ENCODE measurements at places on chromosomes 13 and 19.

- no peak for DNase-seq
Measured at GRCh38 chr19:22893855-22894270, 61.8 kb downstream of the ZNF723 start.

DNA sequence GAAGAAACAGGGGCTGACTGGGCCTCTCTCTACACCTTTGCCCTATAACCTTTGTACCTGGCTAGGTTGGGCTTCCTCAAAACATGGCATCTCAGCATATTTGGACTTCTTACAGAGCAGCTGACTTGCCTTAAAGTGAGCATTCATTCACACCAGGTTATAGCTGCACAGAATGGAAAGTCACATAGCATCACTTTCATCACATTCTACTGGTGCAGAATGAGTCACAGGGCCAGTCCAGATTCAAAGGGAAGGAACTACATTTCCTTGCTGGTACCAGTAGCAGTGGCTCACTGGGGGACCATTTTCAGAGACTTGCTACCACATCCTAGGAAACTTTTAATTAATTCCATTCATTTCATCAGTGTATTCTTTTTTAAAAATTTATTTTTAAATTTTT lies 20.3 kb upstream of the TPTE2 start:
- DNase-seq, result no peak

GRCh38 chr19:30830875-30831274 lies 458.7 kb downstream of the ZNF536 start:
- DNase-seq, result no peak

DNA sequence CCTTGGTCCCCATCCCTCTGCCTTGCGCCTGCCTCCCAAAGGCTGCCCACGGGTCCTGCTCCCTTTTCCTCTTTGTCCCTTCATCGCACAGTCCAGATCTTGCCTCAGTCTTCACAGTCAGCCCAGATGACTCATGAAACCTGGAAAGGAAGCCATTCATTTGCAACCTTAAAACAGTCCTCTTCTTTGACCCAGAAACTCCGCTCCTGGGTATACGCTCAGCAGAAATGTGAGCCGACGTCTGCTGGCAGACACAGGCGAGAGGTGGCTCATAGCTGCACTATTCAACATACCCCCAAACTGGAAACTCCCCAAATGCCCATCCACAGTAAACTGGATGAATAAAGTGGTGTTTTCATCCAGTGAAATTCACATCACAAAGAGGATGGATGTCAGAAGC lies 13.6 kb upstream of the PEPD start:
- DNase-seq, result no peak

DNA sequence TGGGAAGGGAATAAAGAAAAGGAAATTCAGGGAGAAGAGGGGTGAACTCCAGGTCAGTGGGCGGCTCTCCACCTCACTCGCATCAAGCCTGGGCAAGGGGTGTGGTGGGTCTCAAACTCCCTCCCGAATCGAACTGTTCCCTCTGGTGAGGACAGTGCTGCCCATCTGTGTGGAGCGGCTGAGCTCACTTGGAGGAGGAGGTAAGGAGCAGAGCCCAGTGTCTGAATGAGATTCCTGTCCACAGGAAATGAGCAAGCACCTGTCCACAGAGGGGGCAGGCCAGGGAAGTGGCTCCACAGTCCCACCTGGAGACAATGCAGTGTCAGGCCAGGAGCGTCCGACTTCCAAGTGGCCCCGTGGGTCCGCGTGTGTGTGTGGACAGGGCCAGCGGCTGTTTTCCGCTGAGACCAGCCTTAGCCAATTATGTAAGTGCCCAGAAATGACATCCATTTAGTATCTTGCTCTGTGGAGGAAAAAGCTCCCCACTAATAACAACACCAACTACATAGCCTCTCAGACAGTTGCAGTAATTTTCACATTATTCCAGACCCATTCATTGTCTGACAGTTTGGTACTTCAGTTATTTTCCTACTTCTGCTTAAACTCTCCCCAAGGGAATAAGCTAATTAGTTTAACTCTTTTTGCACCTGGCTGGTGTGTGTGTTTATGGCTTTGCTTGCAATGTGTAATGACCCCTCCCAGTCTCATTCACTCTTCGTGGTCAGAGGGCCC lies 114.6 kb downstream of the SOX1 start:
- no peak for DNase-seq

GRCh38 chr13:110815471-110816204 lies 99.2 kb downstream of the ANKRD10 start:
- no peak for DNase-seq

GRCh38 chr19:14901675-14902260 lies 15.8 kb upstream of the OR7A17 start:
- no peak for DNase-seq

DNA sequence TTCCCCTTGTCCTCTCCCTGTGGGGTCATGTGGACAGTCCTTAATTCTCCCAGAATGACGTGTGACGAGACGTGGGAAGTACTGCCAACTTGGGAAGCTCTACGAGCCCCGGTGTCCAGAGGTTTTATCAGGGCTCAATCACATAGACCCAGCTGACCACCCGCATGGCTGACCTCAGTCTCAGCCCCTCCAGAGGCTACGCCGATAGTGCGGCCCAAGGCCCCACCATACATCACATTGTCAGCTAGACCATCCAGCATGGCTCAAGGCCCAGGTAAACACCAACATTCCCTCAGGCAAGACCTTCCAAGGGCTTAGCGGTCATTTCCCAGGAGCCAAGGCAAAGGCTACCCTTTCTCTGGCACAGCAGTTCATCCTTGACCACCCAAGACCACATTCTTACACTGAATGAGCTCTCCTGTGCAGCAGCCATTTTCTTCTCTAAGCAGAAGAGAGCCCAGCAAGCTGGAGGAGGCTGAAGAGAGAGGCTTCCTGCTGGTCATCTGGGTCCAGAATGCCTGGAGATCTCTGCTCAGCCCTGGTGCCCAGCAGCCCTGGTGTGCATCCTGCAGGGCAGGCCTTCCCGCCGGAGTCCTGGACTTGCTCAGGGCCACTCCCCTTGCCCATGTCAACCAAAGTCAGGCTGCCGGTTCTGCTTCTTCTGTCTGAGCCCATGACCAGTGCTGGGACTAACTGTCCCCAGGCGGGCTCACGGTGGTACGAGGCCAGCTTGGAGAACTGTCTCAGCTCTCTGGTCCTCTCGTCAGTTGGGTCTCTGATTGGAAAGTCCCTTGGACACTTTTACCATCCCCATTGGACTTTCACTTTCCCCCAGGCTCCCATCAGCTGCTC lies 7.9 kb upstream of the F10 start:
- no peak for DNase-seq

DNA sequence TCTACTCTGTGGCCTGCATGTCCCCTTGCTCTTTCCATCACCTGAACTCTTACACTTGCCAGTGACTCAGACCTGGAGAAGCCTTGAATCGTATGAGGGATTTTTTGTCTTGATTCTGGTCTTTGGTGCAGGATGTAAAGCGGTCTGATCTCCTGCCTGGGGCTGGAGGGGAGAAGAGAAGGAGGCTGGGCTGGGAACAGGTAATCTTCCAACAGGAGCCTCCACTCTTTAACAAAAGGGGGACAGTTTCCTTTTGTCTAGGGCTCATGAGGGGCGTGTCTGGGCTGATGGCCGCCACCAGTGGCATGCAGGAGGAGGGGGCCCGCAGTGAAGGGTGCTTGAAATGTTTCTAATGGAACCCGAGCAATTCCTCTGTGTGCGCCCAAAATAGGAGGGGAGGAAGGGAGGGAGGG lies 24.7 kb downstream of the NFIX start:
- DNase-seq, result no peak

DNA sequence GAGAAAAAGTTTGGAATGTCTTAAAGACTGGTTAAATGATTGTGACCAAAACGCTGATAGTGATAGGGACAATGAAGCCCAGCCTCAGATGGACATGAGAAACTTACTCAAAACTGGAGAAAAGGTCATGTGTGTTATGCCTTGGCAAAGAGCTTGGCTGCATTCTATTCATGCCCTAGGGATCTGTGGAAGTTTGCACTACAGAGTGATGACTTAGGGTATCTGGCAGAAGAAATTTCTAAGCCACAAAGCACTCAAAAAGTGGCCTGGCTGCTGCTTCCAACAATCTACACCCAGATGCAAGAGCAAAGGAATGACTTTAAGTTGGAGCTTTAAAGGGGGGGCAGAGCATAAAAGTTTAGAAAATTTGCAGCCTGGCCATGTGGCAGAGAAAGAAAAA lies 521.3 kb downstream of the UQCRFS1 start:
- no peak for DNase-seq

- DNase-seq, result peak; percentile 100
Measured at GRCh38 chr19:49085020-49085867, at the start of gene SNRNP70. SNRNP70 (plus strand) TSS chr19:49085451; CDS start chr19:49086415, 964 bp downstream.

GRCh38 chr19:53553156-53553555 lies 15.2 kb downstream of the ZNF331 start:
- no peak for DNase-seq

DNA sequence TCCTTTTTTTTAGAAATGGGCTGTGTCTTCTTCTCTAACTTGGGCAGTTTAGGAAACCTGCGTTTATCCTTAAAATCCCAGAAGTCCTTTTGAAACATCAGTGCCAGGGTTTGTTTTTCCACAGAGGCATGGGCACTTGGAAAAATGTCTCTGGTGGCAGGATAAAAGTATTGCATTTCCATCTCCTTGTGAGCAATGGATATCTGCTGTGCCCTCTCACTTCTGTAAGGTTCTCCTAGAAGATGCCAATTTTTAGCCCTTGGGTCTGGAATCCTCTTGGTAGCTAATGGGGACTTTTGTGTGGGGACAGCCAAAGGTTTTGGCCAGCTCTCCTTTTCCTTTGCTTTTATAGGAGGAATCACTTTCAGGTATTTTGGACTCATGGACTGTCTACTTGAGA lies 21.0 kb downstream of the WDR87 start:
- DNase-seq, result no peak

- DNase-seq, result no peak
Measured at GRCh38 chr13:58806401-58806800, 1174.9 kb downstream of the PCDH17 start.

Measured in activated naive CD8-positive, alpha-beta T cell treated with anti-CD3 and anti-CD28 coated beads for 36 hours (primary cell).